ENCODE measurements at places on chromosomes 4 and X.

DNA sequence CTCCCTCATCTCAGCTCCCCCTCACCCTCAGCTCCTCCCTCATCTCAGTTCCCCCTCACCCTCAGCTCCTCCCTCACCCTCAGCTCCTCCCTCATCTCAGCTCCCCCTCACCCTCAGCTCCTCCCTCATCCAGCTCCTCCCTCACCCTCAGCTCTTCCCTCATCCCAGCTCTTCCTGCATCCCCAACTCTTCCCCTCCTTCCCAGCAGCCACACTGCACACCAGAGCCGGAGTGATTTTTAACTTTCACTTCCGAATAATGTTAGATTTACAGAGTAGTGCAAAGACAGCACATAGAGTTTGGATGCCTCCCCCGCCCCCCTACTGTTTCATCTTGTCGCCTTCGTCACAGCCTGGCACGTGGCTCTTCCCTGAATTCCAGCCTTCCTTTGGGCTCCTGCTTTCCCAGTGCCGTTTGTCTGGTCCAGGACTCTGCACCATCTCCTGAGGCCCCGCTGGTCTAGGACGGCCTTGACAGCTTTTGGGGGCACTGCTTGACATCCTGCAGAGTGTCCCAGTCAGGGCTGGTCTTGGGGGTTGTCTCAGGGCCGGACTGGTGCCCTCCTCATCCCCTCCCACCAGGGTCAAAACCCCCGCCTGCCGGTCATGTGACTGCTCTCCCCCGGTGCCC lies 110.2 kb downstream of the FAM53A start:
- DNase-seq = no peak

- no peak for DNase-seq
These were observed 34.4 kb downstream of the INTU start for GRCh38 chr4:127667116-127667515.

- DNase-seq = no peak
These were observed 183.1 kb upstream of the LEF1 start for GRCh38 chr4:108351791-108352190.

GRCh38 chr4:169664615-169665014 lies 44.2 kb downstream of the CLCN3 start:
- no peak for DNase-seq

DNA sequence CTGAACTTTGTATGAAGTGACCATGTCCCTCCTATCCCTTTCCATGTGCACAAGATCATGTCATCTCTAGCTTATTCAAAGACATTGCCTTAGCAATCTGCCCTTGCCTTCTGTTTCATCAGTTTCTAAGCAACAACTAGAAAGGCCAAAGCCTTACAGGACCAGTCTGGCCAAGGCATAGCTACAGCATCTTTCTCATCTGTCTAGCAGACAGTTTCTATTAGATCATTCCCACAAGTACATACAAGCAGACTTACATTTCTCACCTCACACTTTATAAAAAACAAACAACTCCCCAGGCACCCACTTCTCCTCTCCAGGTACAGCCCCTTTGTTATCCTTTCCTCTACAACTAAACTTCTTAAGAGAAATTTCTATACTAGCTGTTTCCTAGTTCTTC lies 188.7 kb upstream of the AADAT start:
- DNase-seq = no peak

DNA sequence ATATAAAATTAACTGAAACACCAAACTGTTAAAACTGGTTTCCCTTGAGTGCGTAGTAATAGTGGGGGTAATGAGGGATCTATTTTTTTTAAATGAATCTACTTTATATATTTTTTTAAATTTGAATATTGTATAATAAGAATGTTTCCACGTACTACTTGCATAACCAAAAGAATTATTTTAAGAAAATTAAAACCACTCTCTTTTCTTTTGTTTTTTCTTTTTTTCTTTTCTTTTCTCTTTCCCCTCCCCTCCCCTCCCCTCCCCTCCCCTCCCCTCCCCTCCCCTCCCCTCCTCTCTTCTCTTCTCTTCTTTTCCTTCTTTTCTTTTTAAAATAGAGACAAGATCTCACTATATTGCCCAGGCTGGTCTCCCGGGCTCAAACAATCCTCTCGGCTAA lies 166.9 kb upstream of the MID1 start:
- no peak for DNase-seq

DNA sequence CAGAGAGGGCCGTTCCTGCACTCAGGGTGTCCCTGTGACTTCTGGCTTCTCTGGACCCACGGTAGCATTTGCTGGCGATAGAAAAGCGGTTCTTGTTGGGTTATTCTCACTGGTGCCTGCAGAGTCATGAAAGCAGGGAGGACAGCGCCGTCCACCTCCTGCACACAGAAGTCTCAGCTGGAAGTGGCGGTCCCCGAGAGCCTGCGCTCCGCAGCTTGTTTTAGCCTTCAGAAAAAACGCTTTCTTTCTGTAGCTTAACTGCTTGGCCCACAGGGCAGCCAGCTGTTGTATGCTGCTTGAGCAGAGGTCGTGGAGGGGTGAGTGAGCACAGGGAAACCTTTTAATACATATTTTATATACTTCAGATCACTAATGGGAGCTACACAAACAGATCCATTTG lies 400.7 kb upstream of the FAT1 start:
- DNase-seq = no peak

GRCh38 chr4:181908168-181908567 lies 335.0 kb upstream of the TENM3 start:
- no peak for DNase-seq

- DNase-seq = no peak
These were observed 620.6 kb upstream of the GNPDA2 start for GRCh38 chr4:45346816-45347435.

- DNase-seq = no peak
These were observed 124.5 kb downstream of the CHM start for GRCh38 chrX:85922821-85923220.

DNA sequence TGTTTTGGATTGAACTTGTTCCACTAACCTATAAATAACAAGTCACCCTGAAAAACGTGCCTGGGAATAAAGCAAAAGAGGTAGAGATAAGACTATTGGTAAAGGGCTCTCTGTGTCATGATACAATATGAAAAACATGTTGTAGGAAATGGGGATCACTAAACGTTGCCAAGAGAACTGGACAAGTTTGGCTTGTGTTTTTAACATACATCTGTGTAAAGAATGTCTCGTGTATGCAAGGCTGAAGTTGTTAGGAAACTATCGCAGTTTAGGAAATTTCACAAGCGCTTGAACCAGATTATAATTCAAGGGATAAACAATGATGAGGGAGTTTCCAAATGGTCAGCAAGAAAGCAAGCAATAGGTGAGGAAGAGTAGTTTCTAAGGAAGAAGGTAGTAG lies 655.8 kb downstream of the PCDH7 start:
- no peak for DNase-seq

DNA sequence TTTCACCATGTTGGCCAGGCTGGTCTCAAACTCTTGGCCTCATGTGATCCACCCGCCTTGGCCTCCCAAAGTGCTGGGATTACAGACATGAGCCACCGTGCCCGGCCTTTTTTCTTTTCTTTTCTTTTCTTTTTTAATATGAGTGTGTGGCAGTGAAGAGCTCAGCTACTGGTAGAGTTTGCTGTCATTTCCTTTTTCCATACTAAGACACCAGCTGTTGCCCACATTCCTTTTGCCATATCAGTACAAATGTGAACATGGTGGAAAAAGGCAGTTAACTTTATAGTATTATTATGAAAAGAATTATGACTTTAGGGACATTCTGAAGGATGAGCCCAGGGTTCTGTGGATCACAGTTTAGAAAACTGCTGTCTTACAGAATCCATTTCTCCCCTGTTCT lies 69.8 kb downstream of the EGF start:
- DNase-seq = no peak

DNA sequence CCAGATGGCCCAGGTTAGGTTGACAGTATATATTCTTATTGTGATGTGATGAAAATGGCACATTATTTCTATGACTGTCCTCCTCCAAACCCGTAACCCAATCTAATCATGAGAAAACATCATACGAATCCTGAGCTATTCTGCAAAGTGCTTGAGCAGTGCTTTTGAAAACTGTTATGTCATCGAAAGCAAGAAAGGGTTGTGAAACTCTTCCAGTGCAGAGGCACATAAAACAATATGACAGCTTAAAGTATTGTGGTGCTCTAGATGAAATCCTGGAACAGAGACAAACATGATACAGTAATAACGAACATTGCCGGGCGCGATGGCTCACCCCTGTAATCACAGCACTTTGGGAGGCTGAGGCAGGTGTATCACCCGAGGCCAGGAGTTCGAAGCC lies 1648.0 kb downstream of the STIM2 start:
- DNase-seq = no peak

GRCh38 chr4:123995936-123996335 lies 599.3 kb downstream of the SPRY1 start:
- DNase-seq = no peak

All from AML-193 (cell line).